ENCODE measurements at places on chromosomes 6 and 20.
A peak's percentile ranks its signal among the peaks of the same experiment; 100 is the strongest.

DNA sequence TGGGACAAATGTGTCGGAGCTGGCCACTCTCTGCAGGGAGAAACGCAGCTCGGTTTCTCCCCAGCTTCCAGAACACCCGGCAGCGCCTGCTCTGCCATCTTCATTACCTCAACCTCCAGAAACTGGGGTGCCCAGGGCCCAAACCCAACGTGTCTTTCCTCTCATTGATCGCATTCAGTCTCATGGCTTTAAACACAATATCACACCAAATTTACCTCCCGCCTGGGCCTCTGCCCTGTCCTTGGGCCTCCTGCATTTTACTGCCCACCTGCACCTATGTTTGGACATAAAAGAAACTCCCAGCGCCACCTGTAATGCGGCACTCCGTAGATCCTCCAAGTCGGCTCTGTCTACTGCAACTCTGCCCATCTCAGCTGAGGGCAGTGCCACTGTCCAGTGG is 22.2 kb downstream of the SERPINB6 start:
- DNase-seq, result no peak
- peaks cover 21% of the 10 kb centered on the region for H3K36me3 ChIP-seq
- H3K27me3 ChIP-seq, result no peaks in the 10 kb centered on the region
- peaks cover 13% of the 10 kb centered on the region for H3K4me1 ChIP-seq
- H3K4me3 ChIP-seq, result no peak overlapping the region
- H3K27ac ChIP-seq, result no peak overlapping the region

GRCh38 chr6:17740559-17741220 is 34.0 kb upstream of the NUP153 start:
- H3K4me1 ChIP-seq, result no peaks in the 10 kb centered on the region
- H3K27me3 ChIP-seq, result no peaks in the 10 kb centered on the region
- no peak overlapping the region for H3K27ac ChIP-seq
- no peak overlapping the region for H3K4me3 ChIP-seq
- H3K36me3 ChIP-seq, result no peaks in the 10 kb centered on the region
- DNase-seq, result no peak

- H3K4me1 ChIP-seq, result peaks cover 10% of the 10 kb centered on the region
- no peaks in the 10 kb centered on the region for H3K27me3 ChIP-seq
- H3K4me3 ChIP-seq, result no peak overlapping the region
These were observed 342.7 kb downstream of the PRL start for GRCh38 chr6:21953831-21954801.

GRCh38 chr6:3825851-3826581 is 23.2 kb upstream of the FAM50B start:
- peak overlapping the region; percentile 38 for H3K4me3 ChIP-seq
- H3K36me3 ChIP-seq, result no peaks in the 10 kb centered on the region
- H3K27ac ChIP-seq, result peak overlapping the region; percentile 84
- no peaks in the 10 kb centered on the region for H3K27me3 ChIP-seq
- peaks cover 45% of the 10 kb centered on the region for H3K4me1 ChIP-seq

- H3K36me3 ChIP-seq, result peaks cover 12% of the 10 kb centered on the region
- peak overlapping the region; percentile 75 for H3K27ac ChIP-seq
- H3K27me3 ChIP-seq, result no peaks in the 10 kb centered on the region
- H3K4me3 ChIP-seq, result peak overlapping the region; percentile 96
- DNase-seq, result peak; percentile 59
These were observed 474 bp downstream of the CEBPB start for GRCh38 chr20:50191065-50191543.

GRCh38 chr6:143595251-143596036 is 82.3 kb upstream of the PHACTR2 start:
- H3K27ac ChIP-seq, result no peak overlapping the region
- no peaks in the 10 kb centered on the region for H3K27me3 ChIP-seq
- DNase-seq, result no peak
- H3K4me3 ChIP-seq, result no peak overlapping the region

DNA sequence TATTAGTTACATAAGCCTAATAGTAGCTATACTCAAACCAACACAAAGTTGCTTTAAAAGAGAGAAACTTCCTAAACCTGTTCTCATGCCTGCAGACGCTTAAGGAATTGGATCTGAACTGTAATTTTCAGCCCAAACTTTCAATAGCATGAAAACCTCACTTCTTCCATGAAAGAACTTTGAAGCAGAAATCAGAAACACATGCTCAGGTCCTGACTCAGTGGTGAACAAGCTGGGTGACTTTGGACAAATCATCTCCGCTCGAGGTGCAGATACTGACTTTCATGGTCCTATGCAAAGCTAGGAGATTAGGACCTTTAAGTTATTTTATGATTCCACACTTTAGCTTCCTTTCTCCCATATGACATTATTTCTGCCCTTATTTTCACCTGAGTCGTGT is 36.5 kb downstream of the NOX3 start:
- H3K27ac ChIP-seq, result no peak overlapping the region
- H3K4me3 ChIP-seq, result no peak overlapping the region
- no peaks in the 10 kb centered on the region for H3K27me3 ChIP-seq
- no peak for DNase-seq
- peaks cover 11% of the 10 kb centered on the region for H3K4me1 ChIP-seq
- H3K36me3 ChIP-seq, result no peaks in the 10 kb centered on the region

GRCh38 chr20:50193836-50194421 is 3.3 kb downstream of the CEBPB start:
- H3K4me3 ChIP-seq, result peak overlapping the region; percentile 96
- no peak overlapping the region for H3K27ac ChIP-seq
- no peak for DNase-seq
- H3K36me3 ChIP-seq, result peaks cover 12% of the 10 kb centered on the region
- H3K27me3 ChIP-seq, result no peaks in the 10 kb centered on the region

- H3K27me3 ChIP-seq, result no peaks in the 10 kb centered on the region
- H3K36me3 ChIP-seq, result no peaks in the 10 kb centered on the region
- no peak overlapping the region for H3K27ac ChIP-seq
These were observed 108.7 kb upstream of the LRFN2 start for GRCh38 chr6:40695750-40696415.

GRCh38 chr20:44223721-44224120 is 13.2 kb upstream of the OSER1 start:
- H3K27me3 ChIP-seq, result no peaks in the 10 kb centered on the region
- no peak overlapping the region for H3K27ac ChIP-seq
- no peak for DNase-seq
- H3K4me3 ChIP-seq, result no peak overlapping the region
- H3K4me1 ChIP-seq, result 0 out of 2 replicates have a peak, but pooled peaks cover 4% of the 10 kb centered on the region

DNA sequence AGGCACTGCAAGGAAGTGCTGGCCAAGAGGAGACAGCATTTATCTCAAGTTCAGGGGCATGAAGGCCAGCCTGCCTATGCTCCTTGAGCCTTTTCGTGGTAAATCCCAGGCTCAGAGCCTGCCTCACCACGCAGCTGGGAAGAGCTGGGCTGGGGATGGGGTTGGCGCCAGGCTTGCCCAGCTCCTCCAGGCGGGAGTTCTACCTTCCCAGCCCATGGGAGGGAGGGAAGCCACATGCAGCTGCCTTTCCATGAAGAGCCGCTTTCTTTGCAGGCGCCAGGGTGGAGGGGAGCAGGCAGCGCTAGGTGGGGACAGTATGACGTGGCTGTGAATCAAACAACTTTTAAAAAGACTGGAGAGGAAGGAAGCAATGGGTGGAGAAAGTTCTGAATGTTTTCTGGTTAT is 19.5 kb upstream of the SIRT5 start:
- DNase-seq, result no peak
- H3K27me3 ChIP-seq, result no peaks in the 10 kb centered on the region
- H3K36me3 ChIP-seq, result no peaks in the 10 kb centered on the region
- no peak overlapping the region for H3K27ac ChIP-seq
- peaks cover 7% of the 10 kb centered on the region for H3K4me1 ChIP-seq

DNA sequence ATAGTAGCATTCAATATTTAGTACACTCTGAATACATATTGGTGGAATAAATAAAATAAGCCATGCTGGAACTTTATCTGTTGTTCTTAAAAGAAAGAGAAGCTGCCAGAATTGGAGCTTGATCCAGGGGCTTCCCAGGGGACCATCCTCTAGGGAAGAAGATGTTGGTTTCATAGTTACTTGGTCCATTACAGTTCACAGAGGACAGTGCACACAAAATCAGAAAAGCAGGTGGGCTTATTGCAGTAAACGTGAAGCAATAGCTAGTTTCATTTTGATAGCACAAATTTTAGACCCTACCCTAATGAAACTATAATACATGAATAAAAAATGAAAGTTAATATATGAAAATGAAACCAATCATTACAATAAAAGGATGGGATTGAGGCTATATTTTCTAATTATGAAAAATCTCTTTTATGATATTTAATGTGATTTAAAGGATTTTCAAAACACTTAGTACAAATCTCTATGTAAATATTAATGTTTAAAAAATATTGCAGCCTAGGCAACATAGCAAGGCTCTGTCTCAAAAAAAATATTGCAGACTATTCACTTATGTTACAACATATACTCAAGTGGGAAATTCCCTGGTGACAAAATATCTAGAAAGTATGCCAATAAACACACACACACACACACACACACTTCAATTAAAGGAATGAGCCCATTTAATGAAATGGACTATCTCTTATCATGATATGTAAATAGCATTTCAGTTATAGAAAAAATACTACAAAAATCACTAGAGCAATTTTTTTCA is 227.0 kb upstream of the MARCKS start:
- peaks cover 36% of the 10 kb centered on the region for H3K4me1 ChIP-seq
- no peak overlapping the region for H3K4me3 ChIP-seq
- no peaks in the 10 kb centered on the region for H3K27me3 ChIP-seq
- DNase-seq, result no peak
- H3K36me3 ChIP-seq, result no peaks in the 10 kb centered on the region

DNA sequence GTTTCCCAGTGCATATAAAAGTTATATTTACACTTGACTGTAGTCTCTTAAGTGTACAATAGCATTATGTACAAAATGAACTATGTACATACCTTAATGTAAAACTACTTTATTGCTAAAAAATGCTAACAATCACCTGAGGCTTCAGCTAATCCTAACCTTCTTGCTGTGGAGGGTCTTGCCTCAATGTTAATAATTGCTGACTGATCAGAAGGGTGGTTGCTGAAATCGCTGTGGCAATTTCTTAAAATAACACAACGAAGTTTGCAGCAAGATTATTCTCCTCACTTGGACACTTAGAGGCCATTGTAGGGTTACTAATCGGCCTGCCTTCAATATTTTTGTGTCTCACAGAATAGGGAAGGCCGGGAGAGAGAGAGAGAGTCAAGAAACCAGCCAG is 24.7 kb upstream of the MICB start:
- no peaks in the 10 kb centered on the region for H3K36me3 ChIP-seq
- H3K27me3 ChIP-seq, result no peaks in the 10 kb centered on the region
- no peak overlapping the region for H3K27ac ChIP-seq
- H3K4me1 ChIP-seq, result peaks cover 16% of the 10 kb centered on the region
- H3K4me3 ChIP-seq, result no peak overlapping the region

DNA sequence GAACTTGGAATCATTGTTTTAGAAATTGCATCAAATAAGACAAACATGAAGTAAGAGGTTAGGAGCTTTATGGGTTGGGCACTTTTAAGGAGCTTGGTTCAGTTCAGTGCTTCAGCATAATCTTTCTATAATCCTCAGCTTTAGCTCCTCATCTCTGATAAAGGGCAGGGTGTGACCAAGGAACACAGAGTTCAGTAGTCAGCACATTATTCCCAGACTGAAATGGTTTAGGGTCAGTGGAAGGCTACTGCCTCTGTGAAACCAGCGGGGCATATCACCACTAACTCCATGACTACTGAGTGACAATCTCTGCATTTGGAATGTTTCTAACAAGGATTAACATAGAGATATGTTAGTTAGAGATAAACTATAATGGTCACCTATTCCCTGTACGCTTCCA is 36.9 kb downstream of the CRYBG1 start:
- H3K4me3 ChIP-seq, result no peak overlapping the region
- no peak for DNase-seq
- H3K27ac ChIP-seq, result no peak overlapping the region
- peaks cover 4% of the 10 kb centered on the region for H3K4me1 ChIP-seq
- H3K27me3 ChIP-seq, result no peaks in the 10 kb centered on the region
- H3K36me3 ChIP-seq, result no peaks in the 10 kb centered on the region

GRCh38 chr6:25946631-25947030 is 16.0 kb upstream of the TRIM38 start:
- no peaks in the 10 kb centered on the region for H3K27me3 ChIP-seq
- H3K27ac ChIP-seq, result no peak overlapping the region
- H3K4me1 ChIP-seq, result no peaks in the 10 kb centered on the region
- no peak for DNase-seq
- no peak overlapping the region for H3K4me3 ChIP-seq

- no peaks in the 10 kb centered on the region for H3K27me3 ChIP-seq
- no peak for DNase-seq
- no peak overlapping the region for H3K27ac ChIP-seq
- peaks cover 18% of the 10 kb centered on the region for H3K4me1 ChIP-seq
These were observed 3.4 kb downstream of the PAQR8 start for GRCh38 chr6:52365317-52365716.

GRCh38 chr6:158373214-158373613 is 60.9 kb downstream of the TULP4 start:
- no peak overlapping the region for H3K4me3 ChIP-seq
- no peak overlapping the region for H3K27ac ChIP-seq
- H3K27me3 ChIP-seq, result no peaks in the 10 kb centered on the region
- DNase-seq, result no peak

All from PC-3 (cell line).